ENCODE measurements at places on chromosomes 1 and 21.

DNA sequence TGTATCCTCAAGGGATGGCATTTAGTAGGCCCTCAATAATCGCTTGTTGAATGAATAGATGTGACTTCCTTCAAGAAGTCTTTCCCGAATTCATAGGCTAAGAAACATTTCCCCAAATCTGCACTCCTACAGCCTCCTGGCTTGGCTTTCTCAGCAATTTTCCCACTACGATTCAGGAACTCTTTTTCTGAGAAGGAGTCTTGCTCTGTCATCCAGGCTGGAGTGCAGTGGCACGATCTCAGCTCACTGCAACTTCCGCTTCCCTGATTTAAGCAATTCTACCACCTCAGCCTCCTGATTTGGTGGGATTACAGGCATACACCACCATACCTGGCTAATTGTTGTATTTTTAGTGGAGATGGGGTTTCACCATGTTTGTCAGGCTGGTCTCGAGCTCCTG lies 37.9 kb upstream of the IFFO2 start:
- no peak for DNase-seq

DNA sequence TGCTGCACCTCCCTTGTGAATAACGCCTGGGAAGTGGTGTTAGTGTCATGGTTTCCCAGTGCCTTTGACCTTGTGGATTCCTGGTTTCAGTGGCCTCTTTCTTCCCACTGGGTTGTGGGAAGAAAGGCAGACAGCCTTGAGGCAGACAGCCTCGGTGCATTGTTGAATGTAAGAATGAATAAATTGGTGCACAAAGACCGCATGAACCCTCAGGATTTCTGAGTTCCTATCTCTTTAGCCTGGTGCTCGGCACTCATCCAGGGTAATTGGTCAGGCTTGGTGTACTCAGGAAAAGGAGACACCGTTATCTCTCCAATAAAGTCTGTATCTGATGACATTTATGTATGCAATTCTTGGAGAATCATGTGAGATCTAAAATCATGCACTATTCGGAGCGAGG lies 5.1 kb downstream of the ZNF362 start:
- no peak for DNase-seq

DNA sequence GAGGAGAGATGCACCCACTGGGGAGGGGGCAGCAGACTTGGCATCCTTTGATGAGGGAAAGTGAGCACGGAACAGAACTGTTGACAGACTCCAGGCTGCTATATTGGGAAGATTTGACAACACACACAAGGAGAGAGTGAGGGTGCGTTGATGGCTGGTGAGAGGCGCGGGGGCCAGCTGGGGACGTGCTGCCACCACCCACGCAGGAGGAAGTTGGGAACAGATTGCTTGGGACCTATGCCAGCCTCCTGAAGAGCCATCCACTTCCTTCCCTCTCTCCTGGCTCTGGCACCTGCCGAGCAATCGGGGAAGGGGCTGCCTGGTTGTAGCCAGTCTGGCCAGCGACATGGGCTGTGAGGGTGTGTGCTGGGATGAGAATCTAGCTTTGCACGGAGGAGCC lies 223.7 kb upstream of the CSF3R start:
- DNase-seq, result no peak

DNA sequence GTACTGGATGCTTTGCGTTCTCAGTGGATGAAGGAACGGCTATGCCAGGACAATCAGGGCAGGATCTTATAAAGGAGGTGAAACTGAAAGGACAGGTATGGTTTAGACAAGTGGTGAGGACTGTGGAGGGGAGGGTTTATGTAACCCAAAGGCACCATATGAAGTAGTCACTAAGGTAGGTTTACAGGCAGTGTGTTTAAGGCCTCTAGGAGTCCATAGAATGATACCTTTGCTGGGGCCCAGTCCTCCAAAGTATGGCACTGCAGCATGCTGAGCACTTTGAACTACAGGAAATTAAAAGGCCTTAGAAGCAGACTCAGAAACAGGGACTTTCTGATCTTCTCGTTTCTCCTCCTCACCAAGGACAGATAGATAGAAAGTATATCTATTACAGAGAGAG lies 304.7 kb upstream of the USP25 start:
- no peak for DNase-seq

DNA sequence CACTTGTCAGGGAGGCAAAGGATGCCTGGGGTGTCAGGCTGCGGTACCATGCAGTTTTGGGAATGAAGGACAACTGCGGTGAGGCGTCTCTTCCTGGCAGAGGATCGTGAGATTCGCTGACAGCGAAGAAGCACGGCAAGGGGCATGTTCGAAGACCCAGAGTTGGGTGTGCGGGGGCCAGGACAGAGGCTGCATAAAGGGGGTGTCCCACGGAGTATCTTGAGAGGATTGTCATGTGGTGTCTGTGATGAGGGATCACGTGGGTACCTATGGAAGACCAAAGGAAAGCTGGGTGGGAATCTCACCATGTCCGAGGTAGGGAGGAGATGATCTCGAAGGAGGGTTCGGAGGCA lies 372 bp downstream of the SLC25A44 start:
- no peak for DNase-seq

GRCh38 chr1:67608661-67609576 lies 76.1 kb upstream of the GADD45A start:
- no peak for DNase-seq

GRCh38 chr1:192376374-192376773 lies 59.6 kb downstream of the RGS21 start:
- no peak for DNase-seq

DNA sequence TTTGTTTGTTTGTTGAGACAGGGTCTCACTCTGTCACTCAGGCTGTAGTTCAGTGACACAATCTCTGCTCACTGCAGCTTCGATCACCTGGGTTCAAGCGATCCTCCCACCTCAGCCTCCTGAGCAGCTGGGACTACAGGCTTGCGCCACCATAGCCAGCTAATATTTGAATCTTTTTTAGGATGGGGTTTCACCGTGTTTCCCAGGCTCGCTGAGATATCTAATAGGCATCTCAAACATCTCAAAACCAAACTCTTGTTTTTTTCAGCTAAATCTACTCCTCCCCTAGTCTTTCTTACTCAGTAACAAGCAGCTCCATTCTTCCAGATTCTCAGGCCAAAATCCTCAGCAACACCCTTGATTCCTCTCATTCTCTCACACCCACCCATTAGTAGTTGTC lies 22.0 kb upstream of the SRRM1 start:
- no peak for DNase-seq

- DNase-seq, result no peak
Measured at GRCh38 chr1:8137481-8138244, 111.6 kb upstream of the ERRFI1 start.

- no peak for DNase-seq
Measured at GRCh38 chr1:8595941-8596340, 221.5 kb downstream of the RERE start.

DNA sequence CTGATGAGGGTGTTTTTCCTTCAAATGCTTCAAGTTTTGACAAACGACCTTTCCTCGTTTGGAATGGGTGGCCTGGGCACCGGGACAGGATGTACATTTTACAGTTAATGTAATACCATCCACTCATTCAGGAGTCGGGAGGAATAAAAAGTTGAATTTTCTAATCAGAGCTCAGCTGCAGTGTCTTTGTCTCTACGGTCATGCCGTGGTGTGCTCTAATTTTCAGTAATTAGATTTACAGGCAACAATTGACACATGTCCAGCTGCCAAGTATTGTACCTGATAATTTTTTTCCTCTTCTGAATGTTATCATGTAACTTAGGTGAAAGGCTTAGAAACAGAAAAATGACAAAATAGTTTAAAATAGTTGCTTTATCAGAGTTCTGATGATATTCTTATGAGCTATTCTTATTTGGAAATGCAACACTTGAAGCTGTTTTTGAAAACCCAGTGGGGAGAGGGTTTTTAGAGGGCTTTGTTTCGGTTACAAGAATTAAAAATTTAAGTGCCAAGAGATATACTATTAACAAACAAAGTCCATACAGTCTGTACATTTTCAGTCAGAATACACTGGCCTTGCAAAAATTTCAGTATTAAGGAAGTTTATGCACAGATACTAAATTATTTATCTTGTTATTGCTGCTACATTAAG lies 1.0 kb downstream of the CDKN2C start:
- no peak for DNase-seq

DNA sequence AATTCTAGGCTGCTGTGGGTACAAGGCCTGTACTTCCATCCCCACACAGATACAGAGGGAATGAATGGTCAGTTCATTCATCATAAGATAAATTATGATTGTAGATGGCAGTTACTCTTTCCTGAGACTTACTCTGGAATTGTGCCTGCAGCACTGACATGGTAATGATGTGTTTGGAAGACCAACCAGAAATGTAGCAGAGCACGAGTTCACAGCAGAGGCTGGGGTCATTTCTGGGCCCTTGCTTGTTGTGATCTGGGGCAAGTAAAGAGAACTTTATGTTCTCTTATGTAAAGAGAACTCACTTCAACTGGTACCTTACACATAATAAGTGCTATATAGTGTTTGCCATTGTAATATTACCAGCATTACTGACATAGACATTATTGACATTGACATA lies 411.9 kb downstream of the NTNG1 start:
- no peak for DNase-seq

DNA sequence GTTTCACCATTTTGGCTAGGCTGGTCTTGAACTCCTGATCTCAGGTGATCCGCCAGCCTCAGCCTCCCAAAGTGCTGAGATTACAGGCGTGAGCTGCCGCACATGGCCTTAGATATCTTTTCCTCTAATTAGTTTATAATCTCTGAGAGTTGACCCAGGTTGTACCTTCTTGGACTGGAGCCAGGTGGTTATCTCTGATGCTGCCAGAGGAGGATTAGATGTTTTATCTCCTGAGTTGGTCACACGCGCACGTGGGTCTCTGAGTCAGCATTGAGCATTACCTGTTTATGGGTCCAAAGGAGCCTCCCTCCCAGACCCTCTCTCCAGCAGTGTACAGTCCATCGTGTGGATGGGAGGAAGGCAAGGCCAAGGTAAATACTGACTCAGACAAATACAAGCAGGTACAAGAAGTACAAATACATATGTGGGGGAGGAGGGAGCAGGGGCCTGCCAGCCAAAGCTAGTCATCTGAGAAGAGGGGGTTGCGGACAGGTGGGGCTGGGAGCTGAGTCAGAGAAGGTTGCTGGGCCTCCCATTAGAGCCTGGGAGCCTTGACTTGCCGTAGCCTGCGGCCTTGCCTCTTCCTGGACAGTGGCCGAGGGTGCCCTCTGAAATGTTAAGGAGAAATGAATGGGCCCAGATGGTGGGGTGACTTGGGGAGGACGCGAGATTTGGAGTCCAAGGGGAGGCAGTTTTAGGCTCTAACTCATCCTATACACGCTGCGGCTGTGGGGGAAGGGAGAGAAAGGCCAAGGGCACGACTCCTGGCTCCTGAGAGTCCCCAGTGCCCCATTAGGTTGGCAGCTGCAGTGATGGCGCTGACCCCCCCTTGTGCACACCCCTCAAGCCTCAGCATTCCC lies 13.1 kb downstream of the IL6R start:
- DNase-seq, result no peak

- no peak for DNase-seq
Measured at GRCh38 chr1:246583448-246584185, 17.4 kb downstream of the CNST start.

DNA sequence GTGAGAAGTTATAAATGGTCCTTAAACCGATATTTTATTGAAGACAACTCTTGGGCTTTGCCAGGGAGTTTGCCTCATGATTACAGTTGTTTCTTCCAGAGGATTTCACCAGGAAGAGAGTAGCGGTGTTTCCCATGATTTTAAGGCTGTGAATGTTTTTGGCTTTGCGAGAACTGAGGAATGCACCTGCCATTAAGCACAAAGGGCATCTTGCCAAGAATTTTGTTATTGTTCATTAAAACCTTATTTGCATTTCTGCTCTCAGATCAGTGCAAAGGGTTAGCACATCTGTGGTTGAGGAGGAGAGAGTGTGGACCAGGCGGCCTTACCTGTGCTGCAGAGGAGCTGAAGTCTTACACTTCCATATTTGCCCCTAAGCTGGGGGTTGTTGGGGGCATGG lies 13.8 kb downstream of the CNIH3 start:
- no peak for DNase-seq

DNA sequence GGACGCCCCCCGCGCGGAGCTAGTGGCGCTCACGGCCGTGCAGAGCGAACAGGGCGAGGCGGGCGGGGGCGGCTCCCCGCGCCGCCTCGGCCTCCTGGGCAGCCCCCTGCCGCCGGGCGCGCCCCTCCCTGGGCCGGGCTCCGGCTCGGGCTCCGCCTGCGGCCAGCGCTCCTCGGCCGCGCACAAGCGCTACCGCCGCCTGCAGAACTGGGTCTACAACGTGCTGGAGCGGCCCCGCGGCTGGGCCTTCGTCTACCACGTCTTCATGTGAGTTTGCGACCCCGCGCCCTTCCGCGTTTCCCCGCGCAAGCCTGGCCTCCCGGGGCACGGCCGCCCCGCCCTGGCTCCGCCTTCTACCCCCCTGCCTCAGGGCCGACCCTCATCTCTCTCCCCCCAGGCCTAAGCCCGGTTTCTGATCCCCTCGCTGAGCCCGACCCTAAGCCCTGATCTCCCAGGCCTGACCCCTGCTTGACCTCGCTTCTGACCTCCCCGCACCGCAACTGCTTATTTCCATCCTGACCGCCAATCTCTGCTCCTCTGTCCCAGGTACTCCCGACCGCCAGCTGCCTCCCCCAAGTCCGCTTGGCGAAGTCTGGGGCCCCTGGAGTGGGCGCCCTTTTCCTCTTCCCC lies 669 bp downstream of the KCNQ4 start:
- DNase-seq, result no peak

- no peak for DNase-seq
Measured at GRCh38 chr1:86470859-86471258, 2.1 kb downstream of the CLCA1 start.

DNA sequence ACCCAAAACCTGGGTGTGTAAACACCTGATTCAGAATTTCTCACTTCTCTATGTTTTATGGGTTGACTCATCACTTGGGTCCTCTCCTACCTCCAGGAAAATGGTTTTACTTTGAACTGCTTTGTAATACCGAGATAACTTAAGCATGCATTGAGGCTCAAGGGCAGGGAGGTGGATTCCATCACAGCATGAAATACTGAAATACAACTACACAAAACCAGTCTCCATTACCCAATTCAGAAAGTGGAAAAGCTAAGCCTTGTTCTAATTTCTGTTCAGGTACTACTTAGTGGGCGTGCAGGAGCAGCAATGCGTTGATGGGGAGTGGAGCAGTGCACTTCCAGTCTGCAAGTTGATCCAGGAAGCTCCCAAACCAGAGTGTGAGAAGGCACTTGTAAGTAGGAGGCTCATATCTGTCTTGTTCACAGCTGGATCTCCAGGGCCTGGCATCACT lies 6.1 kb upstream of the C4BPA start:
- DNase-seq, result no peak

DNA sequence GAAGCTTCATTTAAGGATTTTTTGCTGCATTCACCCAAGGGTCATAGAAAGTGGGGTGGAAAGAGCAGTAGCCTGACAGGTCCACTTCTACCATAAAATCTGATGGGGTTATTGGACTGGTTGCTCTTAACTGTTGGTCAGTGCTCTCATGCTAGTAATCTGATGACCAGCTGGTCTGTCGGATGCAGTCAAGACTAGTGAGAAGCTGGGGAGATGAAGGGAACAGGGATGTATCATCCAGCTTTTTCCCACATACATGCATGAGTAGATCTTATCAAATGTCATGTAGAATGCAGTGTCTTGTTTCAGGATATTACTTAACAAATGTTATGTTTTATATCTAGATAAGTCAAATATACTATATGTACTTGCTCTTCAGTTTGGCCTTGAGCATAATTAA lies 11.1 kb downstream of the ATP1B1 start:
- no peak for DNase-seq
